Activated naive CD4-positive, alpha-beta T cell treated with anti-CD3 and anti-CD28 coated beads for 36 hours (primary cell): ENCODE measurements at places on chromosomes 4 and X.
A peak's percentile ranks its signal among the peaks of the same experiment; 100 is the strongest.

GRCh38 chr4:19314116-19314515, 937.6 kb upstream of the SLIT2 start:
- DNase-seq: no peak

DNA sequence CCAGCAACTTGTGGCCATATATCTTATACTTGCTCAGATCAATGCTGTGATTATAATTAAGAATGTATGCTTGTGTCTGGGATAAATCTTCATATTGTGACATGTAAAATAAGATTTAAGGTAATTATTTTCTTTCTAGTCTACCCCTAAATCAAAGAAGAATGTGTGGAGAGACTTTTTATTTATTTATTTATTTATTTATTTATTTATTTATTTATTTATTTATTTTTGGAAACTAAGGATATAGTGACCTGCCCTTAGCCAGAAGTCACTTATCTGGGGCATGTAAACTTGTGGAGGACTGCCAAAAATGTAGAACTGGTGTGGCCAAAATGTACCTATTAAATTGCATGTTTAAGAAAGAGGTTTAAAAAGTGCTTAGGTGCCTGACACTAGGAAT, 144.3 kb downstream of the BEND2 start:
- no peak for DNase-seq

GRCh38 chr4:121873604-121874003, 3.3 kb upstream of the BBS7 start:
- DNase-seq: peak; percentile 21

DNA sequence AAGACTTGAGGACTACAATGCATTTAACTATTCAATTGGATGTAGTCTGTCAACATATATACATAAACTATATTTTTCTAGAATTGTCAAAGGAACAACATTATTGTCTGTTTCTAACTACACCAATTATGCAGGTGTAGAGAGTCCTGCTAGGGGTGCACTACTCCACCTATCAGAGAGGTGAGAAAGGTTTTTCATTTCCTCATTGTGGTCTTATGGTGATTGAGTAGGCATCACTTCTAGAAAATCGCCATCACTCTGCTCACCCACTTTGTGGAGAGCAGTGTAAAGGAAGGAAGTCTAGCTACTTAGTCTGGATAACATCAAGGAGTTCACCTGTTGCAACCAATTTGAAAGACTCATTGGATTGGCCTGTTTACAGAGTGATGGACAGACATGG, 4.4 kb upstream of the ADH1C start:
- no peak for DNase-seq
